GM23248 (cell line): ENCODE measurements at places on chromosomes 2 and 18. TPM values are rescaled to one million over a fixed set of nuclear protein-coding genes. Genes with fewer than 3 reads are reported as not detected.

The TIGD1 gene
- 2.0 and 4.3 TPM in 2 replicates for total RNA-seq

The CELF4 gene
- not detected in 2 replicates for total RNA-seq

DNA sequence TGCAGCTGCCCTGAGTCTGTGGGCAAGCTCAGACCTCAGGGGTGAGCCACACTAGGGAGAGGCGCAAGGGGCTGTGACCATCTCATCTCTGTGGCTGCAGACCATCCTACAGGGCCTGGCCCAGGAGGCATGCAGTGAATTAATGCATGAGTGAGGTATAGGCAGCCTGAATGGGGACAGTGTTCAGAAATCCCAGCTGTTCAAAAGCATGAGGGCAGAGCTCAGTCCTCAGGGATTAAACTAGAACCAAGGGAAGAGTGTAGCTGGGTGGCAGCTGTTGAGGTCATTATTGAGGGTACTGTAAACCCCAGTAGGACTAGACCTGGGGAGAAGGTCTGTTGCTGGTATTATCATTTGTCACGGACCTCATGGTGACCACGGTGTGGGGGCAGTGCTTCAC, 17.0 kb downstream of the TMEM177 start:
- no peak for DNase-seq
- no peaks in the 10 kb centered on the region for H3K36me3 ChIP-seq
- H3K4me1 ChIP-seq, result peaks cover 12% of the 10 kb centered on the region

DNA sequence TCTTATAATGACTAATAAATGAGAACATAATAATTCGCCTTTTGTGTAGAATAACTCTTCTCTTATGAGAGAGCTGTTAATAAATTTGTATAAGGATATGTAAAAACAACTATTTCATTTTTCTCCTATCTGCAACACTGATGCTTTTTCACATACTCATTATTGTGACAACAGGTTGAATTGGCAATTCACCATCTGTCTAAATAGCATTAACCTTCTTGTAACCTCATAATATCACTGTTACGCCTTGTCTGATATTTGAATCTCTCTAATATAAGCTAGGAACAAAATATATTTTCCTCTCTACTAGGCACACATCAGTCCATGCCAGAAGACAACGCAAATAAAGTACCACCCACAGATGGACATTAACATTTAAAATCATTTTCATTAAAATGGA, 938.9 kb downstream of the CPS1 start:
- no peak for DNase-seq
- no peaks in the 10 kb centered on the region for H3K27me3 ChIP-seq
- H3K27ac ChIP-seq, result no peak overlapping the region
- no peaks in the 10 kb centered on the region for H3K36me3 ChIP-seq

- H3K27me3 ChIP-seq, result no peaks in the 10 kb centered on the region
- H3K36me3 ChIP-seq, result no peaks in the 10 kb centered on the region
These were observed 523.1 kb upstream of the ID2 start for GRCh38 chr2:8158711-8159110.

- no peak overlapping the region for H3K4me3 ChIP-seq
- H3K36me3 ChIP-seq, result no peaks in the 10 kb centered on the region
- no peak for DNase-seq
- H3K27me3 ChIP-seq, result peaks cover 8% of the 10 kb centered on the region; the same call in 1 of the 2 replicates
- no peaks in the 10 kb centered on the region for H3K4me1 ChIP-seq
- H3K27ac ChIP-seq, result no peak overlapping the region
These were observed 199.5 kb upstream of the MEIS1 start for GRCh38 chr2:66235428-66235827.

The ERBB4 gene
- total RNA-seq, result not detected in 2 replicates

The ABCA12 gene
- total RNA-seq, result not detected in 2 replicates

The ATP6V1B1 gene
- total RNA-seq, result not detected in 2 replicates

GRCh38 chr18:2590303-2590702, 18.9 kb downstream of the NDC80 start:
- H3K4me3 ChIP-seq, result no peak overlapping the region
- H3K27me3 ChIP-seq, result no peaks in the 10 kb centered on the region
- H3K36me3 ChIP-seq, result peaks cover 6% of the 10 kb centered on the region; the same call in 1 of the 2 replicates
- H3K27ac ChIP-seq, result no peak overlapping the region
- peaks cover 20% of the 10 kb centered on the region for H3K4me1 ChIP-seq

- no peak overlapping the region for H3K27ac ChIP-seq
- no peaks in the 10 kb centered on the region for H3K4me1 ChIP-seq
- 0 out of 2 replicates have a peak, but pooled peaks cover under 1% of the 10 kb centered on the region for H3K27me3 ChIP-seq
- H3K4me3 ChIP-seq, result no peak overlapping the region
- no peaks in the 10 kb centered on the region for H3K36me3 ChIP-seq
- no peak for DNase-seq
These were observed 314.9 kb downstream of the AFF3 start for GRCh38 chr2:99827296-99827999.

The GPR45 gene
- total RNA-seq, result not detected in 2 replicates

The ZNF385B gene
- total RNA-seq, result not detected in 2 replicates

DNA sequence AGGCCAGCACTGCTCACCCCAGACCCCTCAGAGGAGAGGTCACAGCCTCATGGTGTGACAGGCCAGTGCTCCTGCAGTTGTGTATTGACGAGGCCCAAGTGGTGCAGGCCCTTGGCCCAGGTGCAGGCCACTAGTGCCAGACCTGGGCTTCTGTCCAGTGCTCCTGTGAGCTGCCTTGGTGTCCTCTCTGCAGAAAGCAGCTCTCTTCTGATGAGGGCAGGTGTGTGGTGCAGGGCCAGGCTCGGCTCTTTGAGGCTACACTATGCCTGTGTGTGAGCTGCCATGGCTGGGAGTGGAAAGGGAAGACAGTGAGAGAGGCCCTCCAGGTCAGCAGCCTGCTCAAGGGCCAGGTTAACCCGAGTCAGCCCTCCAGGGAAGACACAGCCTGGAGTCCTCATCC, 17.1 kb downstream of the EHD3 start:
- no peaks in the 10 kb centered on the region for H3K27me3 ChIP-seq
- no peaks in the 10 kb centered on the region; the same call in 1 of the 2 replicates for H3K36me3 ChIP-seq
- H3K4me1 ChIP-seq, result peaks cover 6% of the 10 kb centered on the region; the same call in 1 of the 2 replicates
- DNase-seq, result no peak

- DNase-seq, result no peak
- no peaks in the 10 kb centered on the region for H3K4me1 ChIP-seq
- H3K27ac ChIP-seq, result no peak overlapping the region
- H3K27me3 ChIP-seq, result no peaks in the 10 kb centered on the region
These were observed 147.2 kb upstream of the CCDC68 start for GRCh38 chr18:55106466-55106865.

- peak; percentile 96 for DNase-seq
- H3K27ac ChIP-seq, result peak overlapping the region; percentile 69
- H3K36me3 ChIP-seq, result no peaks in the 10 kb centered on the region
- H3K27me3 ChIP-seq, result no peaks in the 10 kb centered on the region
- peaks cover 48% of the 10 kb centered on the region for H3K4me1 ChIP-seq
These were observed 229.1 kb upstream of the FN1 start for GRCh38 chr2:215664847-215665525.

GRCh38 chr2:161961061-161961460, 113.0 kb downstream of the DPP4 start:
- H3K27ac ChIP-seq, result no peak overlapping the region
- no peak overlapping the region for H3K4me3 ChIP-seq
- H3K4me1 ChIP-seq, result no peaks in the 10 kb centered on the region
- no peak for DNase-seq
- no peaks in the 10 kb centered on the region for H3K27me3 ChIP-seq
- no peaks in the 10 kb centered on the region for H3K36me3 ChIP-seq

GRCh38 chr2:226678422-226678821, 121.2 kb downstream of the IRS1 start:
- H3K36me3 ChIP-seq, result no peaks in the 10 kb centered on the region
- DNase-seq, result no peak
- H3K4me3 ChIP-seq, result no peak overlapping the region
- no peak overlapping the region for H3K27ac ChIP-seq

The TCF23 gene
- not detected in 2 replicates for total RNA-seq

The CFAP53 gene
- total RNA-seq, result 0.11 and 0.25 TPM in 2 replicates

The ADGRF3 gene
- under 0.01 TPM in 1 of 2 replicates, not detected in the other for total RNA-seq

DNA sequence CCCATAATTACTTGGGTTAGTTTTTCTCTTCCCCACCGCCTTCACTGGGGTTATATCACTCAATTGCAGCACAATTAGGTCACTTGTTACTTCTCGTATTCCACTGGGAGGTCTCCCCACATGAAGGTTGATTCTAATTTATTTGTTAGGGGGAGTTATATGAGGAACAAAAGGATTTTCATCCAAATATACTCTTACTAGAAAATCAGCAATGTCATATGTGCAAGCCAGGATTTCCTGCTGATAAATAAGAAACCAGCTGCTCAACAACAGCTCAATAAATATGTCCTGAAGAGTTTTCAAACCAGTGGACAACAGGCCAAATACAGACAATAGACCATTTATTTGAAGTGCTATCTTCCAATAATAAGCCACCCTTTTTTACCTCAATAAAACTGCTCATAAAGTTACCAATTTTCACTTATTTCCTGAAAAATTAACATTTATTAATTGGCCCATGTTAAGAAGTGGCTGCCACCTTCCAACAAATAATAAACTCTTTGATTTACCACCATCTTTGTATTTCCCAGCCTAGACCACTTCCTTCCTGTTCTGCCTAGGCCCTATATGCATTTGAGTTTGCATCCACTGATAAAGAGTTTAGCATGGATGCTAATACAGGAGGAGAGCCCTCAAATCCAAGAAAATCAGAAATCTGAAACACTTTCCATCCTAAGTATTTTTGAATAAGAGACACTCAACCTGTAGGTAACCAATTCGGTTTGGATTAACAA, 184.4 kb upstream of the SLC39A10 start:
- no peaks in the 10 kb centered on the region for H3K27me3 ChIP-seq
- no peaks in the 10 kb centered on the region for H3K36me3 ChIP-seq
- H3K4me1 ChIP-seq, result no peaks in the 10 kb centered on the region
- no peak overlapping the region for H3K4me3 ChIP-seq
- no peak for DNase-seq
- no peak overlapping the region for H3K27ac ChIP-seq

DNA sequence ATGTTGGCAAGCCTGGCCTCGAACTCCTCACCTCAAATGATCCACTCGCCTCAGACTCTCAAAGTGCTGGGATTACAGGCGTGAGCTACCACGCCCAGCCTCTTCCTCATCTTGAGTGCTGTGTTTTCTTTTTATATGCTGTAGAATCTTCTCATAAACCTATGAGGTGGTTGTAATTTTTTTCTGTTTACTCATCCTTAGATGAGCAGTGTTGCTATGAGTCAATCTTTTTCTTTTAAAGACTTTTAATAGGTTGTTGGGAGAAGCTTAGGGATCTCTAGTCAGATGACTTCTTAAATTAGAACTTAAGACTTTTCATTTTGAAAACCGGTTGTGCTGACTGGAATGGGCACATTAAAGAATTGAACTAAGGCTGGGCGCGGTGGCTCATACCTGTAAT, 8.7 kb upstream of the AAK1 start:
- no peaks in the 10 kb centered on the region for H3K27me3 ChIP-seq
- H3K27ac ChIP-seq, result peak overlapping the region; percentile 86
- H3K4me3 ChIP-seq, result no peak overlapping the region
- no peaks in the 10 kb centered on the region for H3K36me3 ChIP-seq

The C2orf78 gene
- total RNA-seq, result not detected in 2 replicates

The OR6B2 gene
- total RNA-seq, result not detected in 2 replicates

- H3K27ac ChIP-seq, result no peak within 1 kb of the TSS
- H3K4me1 ChIP-seq, result peaks cover 4% of the 10 kb centered on the region; the same call in 1 of the 2 replicates
- H3K36me3 ChIP-seq, result no peaks in the 10 kb centered on the region
- no peaks in the 10 kb centered on the region for H3K27me3 ChIP-seq
- peak; percentile 92 for DNase-seq
- peak within 1 kb of the TSS; percentile 81 for H3K4me3 ChIP-seq
These were observed at the start of gene SNED1 for GRCh38 chr2:240997856-240998705. TSS of gene SNED1 (plus strand) at chr2:240998618. CDS start at chr2:240998838, 220 bp downstream.

The SPR gene
- total RNA-seq, result 21.1 and 39.0 TPM in 2 replicates

The ZNF512 gene
- 13.3 and 16.1 TPM in 2 replicates for total RNA-seq

The PRKAG3 gene
- total RNA-seq, result not detected in 2 replicates

DNA sequence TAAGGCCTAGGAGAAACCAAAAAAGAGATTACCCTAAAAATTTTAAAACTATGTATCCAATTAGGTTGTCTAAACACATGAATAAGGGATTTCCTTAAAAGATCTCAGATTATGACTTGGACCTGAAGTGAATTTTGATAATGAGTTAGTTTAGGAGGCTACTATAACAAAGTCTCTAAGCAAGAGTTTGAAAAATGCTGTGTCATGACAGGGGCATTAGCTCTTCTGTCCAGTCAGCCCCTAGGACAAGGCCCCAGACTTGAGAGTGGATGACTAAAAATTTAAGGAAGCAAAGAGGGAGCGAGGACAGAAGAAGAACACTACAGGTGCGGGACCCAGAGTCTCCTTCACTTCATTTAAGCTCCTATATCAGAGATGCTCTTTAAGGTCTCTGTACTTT, 135.9 kb downstream of the DTNB start:
- no peak for DNase-seq
- no peaks in the 10 kb centered on the region for H3K4me1 ChIP-seq
- no peak overlapping the region for H3K4me3 ChIP-seq
- no peaks in the 10 kb centered on the region for H3K27me3 ChIP-seq
- no peaks in the 10 kb centered on the region for H3K36me3 ChIP-seq
- H3K27ac ChIP-seq, result no peak overlapping the region

The MARS2 gene
- 4.0 and 5.8 TPM in 2 replicates for total RNA-seq

DNA sequence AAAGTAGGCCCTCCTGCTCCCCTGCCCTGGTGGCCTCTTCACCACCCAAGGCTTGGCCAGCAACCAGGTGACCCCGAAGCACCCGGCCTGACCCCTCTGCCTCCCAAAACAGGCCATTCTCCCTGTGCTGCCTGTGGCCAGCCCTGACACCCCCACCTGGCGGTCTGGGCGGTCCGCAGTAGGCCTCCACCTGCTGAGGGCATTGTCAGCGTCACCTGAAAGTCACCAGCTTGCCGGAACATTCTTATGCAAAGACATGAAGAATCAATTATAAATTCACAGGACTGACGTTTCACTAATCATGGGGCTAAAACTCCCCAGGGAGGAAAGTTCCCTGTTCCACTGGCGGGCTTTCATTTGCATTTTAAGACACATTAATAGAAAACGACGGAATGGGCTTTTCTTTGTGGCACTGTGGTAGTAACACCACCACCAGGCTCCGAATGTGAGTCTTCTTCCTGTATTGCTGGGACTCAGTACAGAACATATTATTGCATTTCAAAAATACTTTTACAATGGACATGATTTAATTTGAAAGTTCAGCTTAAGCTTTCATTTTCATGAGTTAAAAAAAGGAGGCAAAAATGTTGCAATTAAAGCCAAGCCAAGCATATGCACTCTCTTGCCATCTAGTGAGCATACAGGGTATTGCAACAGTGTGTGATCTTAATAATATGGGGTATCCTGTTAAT, 57.4 kb downstream of the ADI1 start:
- DNase-seq, result peak; percentile 68

DNA sequence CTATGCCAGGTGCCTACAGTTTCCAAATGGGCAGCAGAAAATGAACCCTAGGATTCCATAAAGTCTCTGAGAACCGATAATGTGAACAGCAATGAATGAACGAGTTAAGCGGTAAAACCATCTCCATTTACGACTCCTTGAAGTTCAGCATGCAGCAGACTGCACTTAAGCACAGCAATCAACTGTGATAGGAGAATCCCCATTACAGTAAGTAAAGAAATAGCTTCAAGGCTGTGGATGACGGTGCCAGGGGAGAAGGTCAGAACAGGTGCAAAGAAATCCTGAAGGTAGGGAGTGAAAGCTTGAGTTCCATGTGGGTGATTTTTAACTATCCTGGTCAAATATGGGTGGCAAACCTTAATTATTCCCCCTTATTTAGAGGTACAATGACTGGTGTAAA, 444.4 kb downstream of the NCKAP5 start:
- no peak for DNase-seq
- no peak overlapping the region for H3K27ac ChIP-seq
- no peaks in the 10 kb centered on the region for H3K27me3 ChIP-seq
- H3K36me3 ChIP-seq, result no peaks in the 10 kb centered on the region
- H3K4me3 ChIP-seq, result no peak overlapping the region

GRCh38 chr2:230783101-230783500, 70.5 kb downstream of the CAB39 start:
- peaks cover 32% of the 10 kb centered on the region for H3K4me1 ChIP-seq
- H3K36me3 ChIP-seq, result peaks cover 4% of the 10 kb centered on the region
- no peak overlapping the region for H3K27ac ChIP-seq
- no peak overlapping the region for H3K4me3 ChIP-seq
- no peak for DNase-seq
